Fibroblast of villous mesenchyme (primary cell): ENCODE measurements at places on chromosomes 3 and 15. TPM values are rescaled to one million over a fixed set of nuclear protein-coding genes. Genes with fewer than 3 reads are reported as not detected.

GRCh38 chr3:190074817-190075216, 45.9 kb downstream of the P3H2 start:
- DNase-seq = no peak

DNA sequence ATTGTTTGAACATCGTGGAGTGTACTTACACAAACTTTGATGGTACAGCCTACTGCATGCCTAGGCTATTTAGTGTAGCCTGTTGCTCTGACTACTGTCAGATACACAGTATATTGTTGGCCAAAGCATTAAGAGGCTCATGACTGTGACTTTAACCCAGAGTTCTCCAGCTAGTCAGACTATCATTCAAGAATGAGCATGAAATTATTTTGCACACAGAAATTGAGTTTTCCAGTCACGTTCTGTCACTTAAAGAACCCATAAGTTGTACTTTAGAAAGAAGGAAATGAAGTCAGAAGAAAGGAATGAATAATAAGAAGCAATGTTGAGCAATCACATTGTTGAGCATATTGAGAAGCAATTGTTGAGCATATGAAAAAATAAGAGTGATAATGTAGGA, 37.6 kb upstream of the SLC22A13 start:
- DNase-seq = peak; percentile 59

BTLA gene
- not detected in 2 replicates for total RNA-seq

- DNase-seq = peak; percentile 77
Observed at GRCh38 chr3:112767177-112767576, 79.5 kb downstream of the CD200R1L start.

MOBP gene
- not detected in 2 replicates for total RNA-seq
